ENCODE measurements at places on chromosomes 12 and 14.

DNA sequence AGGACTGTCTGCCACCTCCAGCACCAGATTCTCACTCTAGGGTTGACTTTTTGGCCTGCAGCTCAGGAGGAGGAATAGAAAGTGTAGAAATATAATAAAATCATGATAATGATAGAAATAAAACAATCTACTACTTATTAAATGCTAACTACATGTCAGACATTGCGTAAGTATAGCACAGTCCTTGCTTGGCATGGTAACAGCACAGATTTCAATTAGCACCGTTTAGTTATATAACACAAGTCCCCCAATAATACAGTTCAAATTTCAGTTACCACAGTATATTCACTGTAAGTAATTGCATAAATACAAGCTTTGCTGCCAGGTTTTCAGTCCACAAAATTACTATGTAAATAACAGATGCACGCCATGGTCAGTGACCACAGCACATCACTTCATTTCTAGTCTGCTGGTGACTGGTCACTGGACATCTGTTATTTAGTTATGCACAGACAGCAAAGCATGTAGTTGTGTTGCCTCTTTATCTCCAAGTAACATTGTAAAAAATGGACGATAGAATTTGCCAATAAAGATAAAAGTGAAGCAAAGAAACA lies 6.5 kb upstream of the GLT8D2 start:
- no peak for DNase-seq

DNA sequence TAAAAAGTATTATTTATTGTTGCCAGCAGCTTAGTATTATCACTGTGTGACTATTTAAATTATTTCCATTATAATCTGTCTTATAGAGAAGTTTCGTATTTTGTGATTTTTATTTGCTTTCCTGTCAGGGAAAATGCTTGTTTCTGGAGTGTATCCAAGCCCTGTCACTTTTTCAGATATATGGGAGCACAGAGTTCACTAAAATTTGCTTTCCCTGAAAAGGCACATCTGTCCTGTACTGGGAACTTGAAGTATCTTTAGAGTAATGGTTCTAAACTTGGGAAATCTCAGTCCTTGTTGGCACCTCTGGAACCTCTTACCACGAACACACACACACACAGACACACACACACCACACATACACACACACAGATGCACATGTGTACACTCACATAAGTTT lies 39.3 kb upstream of the SSTR1 start:
- DNase-seq = no peak

DNA sequence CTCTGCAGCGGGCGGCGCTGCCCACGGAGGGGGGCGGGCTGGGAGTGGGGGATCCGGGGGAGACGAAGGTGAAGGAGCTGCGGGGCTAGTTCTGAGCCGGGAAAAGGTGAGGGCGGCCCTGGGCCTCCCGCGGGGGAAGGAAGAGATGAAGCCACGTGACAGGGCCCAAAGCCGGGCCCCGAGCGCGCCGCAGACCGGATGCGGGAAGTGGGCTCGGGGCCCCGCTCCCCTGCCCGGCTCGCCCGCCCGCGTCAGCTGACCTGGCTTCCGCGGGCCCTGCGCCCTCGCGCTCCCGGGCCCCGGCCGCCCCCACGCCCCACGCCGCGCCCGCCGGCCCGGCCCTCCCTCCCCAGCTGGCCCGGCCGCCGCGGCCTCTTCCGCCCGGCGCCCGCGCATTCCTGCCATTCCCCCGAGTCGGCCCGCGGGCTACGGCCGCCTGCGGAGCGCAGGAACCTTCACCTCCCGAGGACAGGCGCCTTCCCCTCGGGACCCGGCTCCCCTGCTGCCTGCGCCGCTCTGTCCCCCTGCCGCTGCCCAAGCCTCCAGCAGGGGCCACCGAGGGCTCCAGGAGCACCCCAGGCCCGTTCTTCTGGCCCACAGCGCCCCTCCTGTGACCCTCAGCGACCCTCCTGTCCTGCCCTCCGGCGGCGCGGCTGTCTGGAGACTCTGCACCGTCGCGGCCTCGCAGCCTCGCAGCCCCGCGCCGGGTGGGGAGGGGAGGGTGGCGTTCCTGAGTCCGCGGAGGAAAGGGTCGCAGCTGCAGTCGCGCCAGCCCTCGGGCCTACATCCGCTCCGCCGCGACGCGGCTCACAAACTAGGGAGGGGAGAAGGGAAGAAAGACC lies 20.4 kb downstream of the NINJ2 start:
- DNase-seq = peak; percentile 78

- no peak for DNase-seq
These were observed 326.9 kb downstream of the TMEM121 start for GRCh38 chr14:105853089-105853906.

DNA sequence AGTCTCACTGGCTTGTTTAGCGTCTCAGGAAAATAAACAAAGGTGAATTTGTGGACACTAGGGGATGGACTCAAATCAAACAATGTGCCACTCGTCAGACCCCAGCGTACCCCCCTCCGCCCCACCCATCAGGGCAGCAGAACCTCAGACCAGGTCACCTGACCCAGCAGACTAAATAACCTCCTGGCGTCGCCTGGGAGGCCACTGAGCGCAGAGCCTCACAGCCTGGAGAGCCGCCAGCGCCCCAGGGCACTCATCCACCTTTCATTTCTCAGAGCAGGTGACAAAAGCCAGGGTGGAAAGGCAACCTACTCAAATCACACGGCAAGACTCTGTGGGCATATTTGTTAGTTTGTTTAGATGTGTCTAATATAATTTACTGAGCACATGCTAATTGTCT lies 100.9 kb downstream of the DICER1 start:
- no peak for DNase-seq

- no peak for DNase-seq
These were observed 10.4 kb upstream of the TMEM263 start for GRCh38 chr12:106945261-106945851.

DNA sequence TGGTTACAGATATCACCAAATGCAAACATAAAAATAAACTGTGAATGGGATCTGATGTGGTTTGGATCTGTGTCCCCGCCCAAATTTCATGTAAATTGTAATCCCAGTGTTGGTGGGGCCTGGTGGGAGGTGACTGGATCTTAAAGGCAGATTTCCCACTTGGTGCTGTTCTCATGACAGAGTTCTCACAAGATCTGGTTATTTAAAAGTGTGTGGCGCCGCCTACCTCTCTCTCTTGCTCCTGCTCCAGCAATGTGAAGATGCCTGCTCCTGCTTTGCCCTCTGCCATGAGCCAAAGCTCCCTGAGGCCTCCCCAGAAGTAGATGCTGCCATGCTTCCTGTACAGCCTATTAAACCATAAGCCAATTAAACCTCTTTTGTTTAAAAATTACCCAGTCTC lies 47.8 kb downstream of the SLC25A21 start:
- no peak for DNase-seq

- DNase-seq = no peak
These were observed 125.8 kb downstream of the C12orf42 start for GRCh38 chr12:103369929-103370328.

GRCh38 chr14:99769799-99770198 lies 23.4 kb upstream of the EML1 start:
- no peak for DNase-seq

DNA sequence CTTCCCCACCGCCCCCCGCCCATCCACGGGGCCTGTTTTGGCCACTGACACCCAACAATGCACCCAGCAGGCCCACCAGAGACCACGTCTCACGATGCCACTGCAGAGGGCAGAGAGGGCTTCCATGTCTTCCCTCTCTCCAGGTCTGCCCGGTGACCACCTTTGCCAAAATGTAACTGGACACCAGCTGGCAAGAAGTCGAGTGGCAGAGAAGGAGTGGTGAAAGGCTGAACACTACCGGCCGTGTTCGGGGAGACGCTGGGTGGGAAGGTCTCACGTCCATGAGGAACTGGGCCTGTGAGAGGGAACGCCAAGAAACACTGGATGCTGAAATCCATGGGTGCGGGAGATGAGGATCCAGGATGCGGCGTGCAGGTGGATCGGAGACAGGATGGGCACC lies 308.2 kb downstream of the ADGRD1 start:
- DNase-seq = no peak

DNA sequence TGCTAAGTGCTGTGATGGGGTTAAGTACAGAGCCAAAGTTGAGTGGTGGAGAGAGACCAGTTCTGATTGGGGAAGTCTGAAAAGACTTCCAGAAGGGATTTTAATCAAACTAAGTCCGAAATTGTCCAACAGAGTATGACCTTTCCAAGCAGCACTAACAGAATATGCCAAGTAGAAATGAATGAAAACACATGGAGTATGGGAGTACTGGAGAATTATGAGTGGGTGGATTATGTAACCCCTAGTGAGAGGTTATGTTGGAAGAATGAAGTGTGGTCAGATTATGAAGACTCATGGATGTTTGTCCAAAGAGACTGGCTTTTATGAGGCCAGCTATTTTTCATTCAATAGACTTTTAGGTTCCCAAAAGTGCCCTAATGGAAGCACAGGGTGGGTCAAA lies 94.0 kb upstream of the PLEKHA5 start:
- DNase-seq = no peak

DNA sequence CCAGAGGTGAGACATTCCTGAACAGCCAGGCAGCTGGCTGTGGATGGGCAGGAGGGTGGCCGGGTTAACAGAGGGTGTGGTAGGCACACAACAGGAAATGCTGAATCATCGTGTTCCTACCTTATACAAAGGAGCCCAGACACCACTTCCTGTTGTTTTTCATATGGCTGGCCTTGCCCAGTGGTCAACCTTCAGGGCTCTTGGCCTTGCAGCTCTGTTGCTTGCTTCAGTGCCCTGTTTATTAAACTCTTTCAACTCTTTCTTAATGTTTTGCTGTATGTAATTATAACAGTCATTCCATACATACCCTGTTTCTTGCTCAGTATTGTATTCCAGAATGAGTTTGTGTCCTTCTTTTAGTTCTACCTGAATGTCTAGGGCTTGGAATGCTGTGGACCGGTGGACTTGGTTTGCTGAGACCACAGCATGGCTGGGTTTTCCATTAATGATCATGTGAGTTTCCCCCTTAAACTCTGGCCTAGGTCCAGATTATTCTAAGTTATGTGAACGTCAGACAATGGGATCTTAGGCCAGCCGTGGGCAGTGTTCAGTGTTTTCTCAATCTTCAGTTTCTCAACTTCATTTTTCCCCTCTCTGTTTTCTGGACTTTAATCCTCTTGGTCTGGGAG lies 11.9 kb downstream of the CFAP54 start:
- DNase-seq = peak; percentile 41

GRCh38 chr12:15700595-15700994 lies 88.6 kb downstream of the EPS8 start:
- DNase-seq = peak; percentile 95

GRCh38 chr14:32078023-32078857 lies 1.1 kb downstream of the ARHGAP5 start:
- peak; percentile 41 for DNase-seq

DNA sequence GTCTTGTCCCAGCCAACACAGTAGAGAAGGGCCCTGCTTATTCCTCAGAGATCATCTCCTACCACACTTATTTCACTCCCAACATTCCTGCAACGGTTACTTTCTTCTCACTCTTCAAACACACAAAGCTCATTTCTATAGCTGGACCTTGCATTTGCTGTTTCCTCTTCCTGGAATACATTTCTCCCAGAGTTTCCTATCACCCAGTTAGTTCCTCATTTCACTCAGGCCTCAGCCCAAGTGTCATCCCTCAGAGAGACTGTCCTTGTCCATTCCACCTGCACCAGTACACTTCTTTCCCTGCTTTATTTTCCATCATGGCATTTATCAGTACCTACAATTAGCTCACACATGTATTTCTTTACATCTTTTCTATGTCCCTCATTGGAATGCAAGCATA lies 14.7 kb upstream of the STK38L start:
- no peak for DNase-seq

GRCh38 chr12:119343130-119343529 lies 8.6 kb downstream of the CCDC60 start:
- DNase-seq = no peak

GRCh38 chr14:41404126-41404525 lies 202.6 kb upstream of the LRFN5 start:
- DNase-seq = peak; percentile 67

GRCh38 chr12:94263011-94263811 lies 114.8 kb downstream of the PLXNC1 start:
- peak; percentile 16 for DNase-seq

DNA sequence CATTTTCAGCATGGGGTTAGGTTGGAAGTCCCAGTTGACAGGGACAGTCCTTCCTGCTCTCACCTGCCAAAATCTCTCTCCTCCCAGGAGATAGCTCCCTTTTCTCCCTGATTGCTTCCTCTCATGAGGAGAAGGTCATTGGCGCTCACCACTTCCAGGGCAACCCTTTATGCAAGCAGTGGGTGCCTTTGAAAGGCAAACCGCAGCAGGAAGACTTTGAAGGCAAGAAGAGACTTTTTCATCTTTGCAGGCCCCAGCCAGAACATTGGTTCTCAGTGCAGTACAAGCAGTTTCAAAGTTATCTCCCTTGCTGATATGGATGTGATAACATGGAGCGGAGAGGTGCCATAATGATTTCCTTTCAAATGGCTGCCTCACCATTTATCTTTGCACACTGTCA lies 483.0 kb downstream of the DIO2 start:
- DNase-seq = no peak

GRCh38 chr14:53701108-53701875 lies 255.3 kb downstream of the BMP4 start:
- no peak for DNase-seq

DNA sequence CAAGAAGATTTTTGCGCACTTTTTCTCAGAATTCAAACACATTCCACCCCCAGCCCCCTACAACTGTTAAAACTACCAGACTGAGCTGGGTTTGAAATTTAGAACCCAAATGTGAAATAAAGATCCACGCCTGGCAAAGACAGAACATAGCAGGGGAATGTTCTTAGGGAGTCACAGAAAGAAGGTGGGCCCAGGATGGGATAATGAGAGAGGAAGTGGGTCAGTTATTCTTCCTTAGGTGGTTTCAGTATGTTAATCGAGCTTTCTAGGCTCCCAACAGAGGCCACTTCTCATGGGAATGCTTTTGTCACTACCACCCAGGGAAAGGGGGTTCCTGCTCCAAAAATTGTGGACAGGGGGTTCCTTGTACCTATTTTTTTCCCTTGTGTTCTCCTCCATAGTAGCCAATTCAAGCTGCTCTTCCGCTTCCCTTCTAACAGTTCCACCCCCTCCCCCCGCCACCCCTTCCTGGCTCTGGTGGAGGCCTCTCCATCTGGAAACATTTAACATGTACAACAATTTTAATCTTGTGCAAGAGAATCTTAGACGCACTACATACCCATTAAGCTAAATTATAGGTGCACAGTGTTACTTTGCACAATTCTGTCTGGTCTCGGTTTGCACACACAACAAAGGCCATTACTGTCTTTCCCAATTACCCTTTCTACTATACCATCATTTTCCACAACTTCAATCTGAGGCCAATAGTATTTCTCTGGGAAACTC lies 218.1 kb downstream of the MON2 start:
- peak; percentile 95 for DNase-seq

DNA sequence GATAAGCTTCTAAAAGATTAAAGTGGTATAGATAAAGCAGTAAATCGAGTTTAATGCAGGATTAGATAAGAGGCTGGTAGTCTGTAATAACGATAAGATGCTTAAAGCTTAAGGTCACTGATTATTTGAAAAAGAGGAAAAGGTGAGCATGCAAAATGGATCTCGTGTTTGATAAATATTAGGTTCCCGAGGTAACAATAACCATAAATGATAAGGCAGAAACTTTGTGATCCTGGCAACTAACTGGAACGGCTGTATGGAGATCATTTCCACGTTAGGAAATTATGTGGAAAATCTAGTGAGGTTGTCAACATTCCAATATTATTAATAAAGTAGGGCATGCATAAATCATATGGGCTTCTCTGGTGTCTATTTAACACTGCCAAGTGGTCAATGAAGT lies 255.5 kb downstream of the EFCAB11 start:
- DNase-seq = no peak
